ENCODE measurements at places on chromosomes 1 and 21. TPM values are rescaled to one million over a fixed set of nuclear protein-coding genes. Genes with fewer than 3 reads are reported as not detected.

DNA sequence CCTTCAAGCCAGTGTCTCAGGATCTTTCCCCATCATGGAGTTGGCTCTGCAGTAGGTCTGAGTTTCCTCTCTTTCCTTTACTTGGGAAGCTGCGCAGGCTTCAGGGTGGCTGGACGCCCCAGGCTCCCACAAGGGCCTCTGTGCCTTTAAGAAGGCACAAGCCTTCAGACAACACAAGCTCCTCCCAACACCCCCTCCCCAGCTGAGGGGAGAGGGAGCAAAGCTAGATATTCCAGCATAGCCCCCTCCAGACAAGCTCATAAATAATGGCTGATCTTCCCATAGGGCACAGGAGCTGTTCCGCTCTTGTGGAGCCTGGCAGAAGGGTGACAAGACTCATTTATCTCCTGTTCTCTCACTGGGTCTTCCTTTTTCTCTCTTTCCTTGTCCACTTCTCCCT is 27.9 kb upstream of the ATP2B4 start:
- peaks cover 24% of the 10 kb centered on the region for H3K4me1 ChIP-seq
- no peaks in the 10 kb centered on the region for H3K27me3 ChIP-seq
- DNase-seq, result no peak
- H3K27ac ChIP-seq, result no peak overlapping the region

Gene SH3BGR
- total RNA-seq, result 1.9 TPM

- H3K4me3 ChIP-seq, result peak overlapping the region; percentile 46
- H3K27me3 ChIP-seq, result peaks cover 67% of the 10 kb centered on the region
- H3K36me3 ChIP-seq, result no peaks in the 10 kb centered on the region
- no peak overlapping the region for H3K27ac ChIP-seq
- peaks cover 19% of the 10 kb centered on the region for H3K4me1 ChIP-seq
Measured at GRCh38 chr1:183023601-183024316, 539 bp downstream of the LAMC1 start.

- H3K4me1 ChIP-seq, result no peaks in the 10 kb centered on the region
- no peaks in the 10 kb centered on the region for H3K36me3 ChIP-seq
- no peak for DNase-seq
- no peak overlapping the region for H3K4me3 ChIP-seq
- no peaks in the 10 kb centered on the region for H3K27me3 ChIP-seq
Measured at GRCh38 chr1:219587401-219587800, 25.5 kb downstream of the ZC3H11B start.

Gene KCNE1
- 0.26 TPM for total RNA-seq

- H3K4me1 ChIP-seq, result peaks cover 31% of the 10 kb centered on the region
- peak overlapping the region; percentile 74 for H3K27ac ChIP-seq
- peak overlapping the region; percentile 28 for H3K4me3 ChIP-seq
- H3K36me3 ChIP-seq, result peaks cover 4% of the 10 kb centered on the region
- peaks cover 6% of the 10 kb centered on the region for H3K27me3 ChIP-seq
Measured at GRCh38 chr1:192805832-192806323, 3.0 kb upstream of the RGS2 start.

DNA sequence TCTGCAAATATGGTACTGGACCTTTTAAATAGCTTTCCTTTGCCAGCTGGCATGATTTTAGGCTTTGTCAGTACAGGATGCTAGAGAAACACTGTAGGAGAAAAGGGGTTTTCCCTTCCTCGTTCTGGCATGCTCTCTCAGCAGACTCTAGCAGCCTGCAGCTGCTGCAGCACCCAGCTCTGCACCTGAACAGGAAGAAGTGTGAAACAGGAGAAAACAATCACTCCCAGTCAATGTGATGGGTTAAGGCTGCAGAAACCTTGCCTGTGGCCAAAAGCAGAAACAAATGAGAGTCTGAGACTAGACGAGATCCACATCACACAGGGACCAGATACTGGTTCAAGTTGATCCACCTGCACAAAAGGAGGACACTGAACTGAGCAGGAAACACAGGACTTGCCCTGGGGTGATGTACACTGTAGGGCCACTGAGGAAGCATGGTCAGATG is 21.2 kb downstream of the OVGP1 start:
- no peak overlapping the region for H3K4me3 ChIP-seq
- peaks cover 21% of the 10 kb centered on the region for H3K4me1 ChIP-seq
- DNase-seq, result peak; percentile 65
- no peaks in the 10 kb centered on the region for H3K36me3 ChIP-seq
- H3K27ac ChIP-seq, result no peak overlapping the region

Gene CFHR3
- total RNA-seq, result not detected

Gene CACNA1S
- not detected for total RNA-seq

DNA sequence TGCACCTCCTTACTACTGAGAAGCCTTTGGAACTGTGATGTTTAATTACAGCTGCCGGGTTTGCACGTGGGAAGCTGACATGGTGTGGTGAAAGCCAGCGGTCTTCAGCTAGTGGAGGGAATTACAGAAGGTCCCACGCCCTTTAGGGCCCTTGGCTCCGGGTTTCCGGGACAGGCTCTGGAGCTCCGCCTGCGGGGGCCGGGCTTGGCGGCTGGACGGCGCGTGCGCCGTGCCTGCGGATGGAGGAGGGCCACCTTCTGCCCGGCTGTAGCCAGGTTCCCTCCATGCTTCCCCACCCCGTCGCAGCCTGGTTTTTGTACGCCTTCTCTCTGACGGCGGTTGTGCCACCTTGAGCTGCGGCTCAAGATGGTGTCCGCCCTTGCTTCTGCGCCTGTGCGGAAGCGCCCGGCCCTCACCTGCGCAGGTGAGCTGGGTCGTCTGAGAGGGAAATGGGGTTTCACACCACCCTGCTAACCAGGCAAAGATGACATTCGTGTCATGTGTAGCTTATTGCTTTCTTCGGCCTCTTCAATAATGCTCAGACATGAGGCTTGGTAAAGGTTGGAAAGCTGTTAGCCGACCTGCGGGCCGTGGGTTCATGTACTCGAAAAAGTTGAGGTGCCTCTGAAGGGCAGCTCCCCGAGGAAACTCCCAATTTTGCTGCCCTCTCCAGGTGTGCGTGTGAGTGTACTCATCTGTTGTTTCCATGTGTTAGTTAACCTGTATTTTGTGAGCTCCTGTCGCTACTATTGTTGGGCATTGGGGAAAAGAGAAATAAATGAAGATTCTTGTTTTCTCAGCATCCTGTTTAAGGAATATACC is 36.6 kb upstream of the OPRD1 start:
- H3K4me1 ChIP-seq, result peaks cover 9% of the 10 kb centered on the region
- H3K27ac ChIP-seq, result peak overlapping the region; percentile 72
- DNase-seq, result peak; percentile 77
- no peaks in the 10 kb centered on the region for H3K27me3 ChIP-seq
- peak overlapping the region; percentile 71 for H3K4me3 ChIP-seq

Gene TSPAN2
- total RNA-seq, result 1.2 TPM
